ENCODE measurements at places on chromosomes 13 and 19.

DNA sequence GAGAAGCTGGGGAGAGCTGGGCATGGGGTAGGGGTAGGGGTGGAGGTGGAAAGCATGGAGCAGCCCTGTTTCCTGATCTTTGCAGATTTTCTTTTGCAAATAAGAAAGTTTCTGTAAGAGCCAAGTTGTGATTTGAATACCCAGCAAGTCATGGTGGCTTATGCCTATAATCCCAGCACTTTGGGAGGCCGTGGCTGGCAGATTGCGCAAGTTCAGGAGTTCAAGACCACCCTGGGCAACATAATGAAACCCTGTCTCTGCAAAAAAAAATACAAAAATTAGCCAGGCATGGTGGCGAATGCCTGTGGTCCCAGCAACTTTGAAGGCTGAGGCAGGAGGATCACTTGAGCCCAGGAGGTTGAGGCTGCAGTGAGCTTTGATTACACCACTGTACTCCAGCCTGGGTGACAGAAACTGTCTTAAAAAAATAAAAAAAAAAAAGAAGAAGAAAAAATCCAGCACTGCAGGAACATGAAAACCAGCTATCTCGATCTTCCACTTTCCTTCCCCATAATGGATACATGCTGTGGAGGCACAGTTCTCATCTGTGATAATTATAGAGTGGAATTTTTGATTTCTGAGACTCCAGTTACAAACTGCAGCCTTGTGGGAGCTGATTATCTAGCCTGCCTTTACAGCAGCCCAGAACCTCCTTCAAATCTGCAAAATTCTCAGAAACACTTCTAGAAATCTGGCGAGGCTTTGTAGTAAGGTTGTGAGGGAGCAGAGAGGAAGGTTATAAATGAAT, 12.1 kb upstream of the TEX26 start:
- no peak for DNase-seq

DNA sequence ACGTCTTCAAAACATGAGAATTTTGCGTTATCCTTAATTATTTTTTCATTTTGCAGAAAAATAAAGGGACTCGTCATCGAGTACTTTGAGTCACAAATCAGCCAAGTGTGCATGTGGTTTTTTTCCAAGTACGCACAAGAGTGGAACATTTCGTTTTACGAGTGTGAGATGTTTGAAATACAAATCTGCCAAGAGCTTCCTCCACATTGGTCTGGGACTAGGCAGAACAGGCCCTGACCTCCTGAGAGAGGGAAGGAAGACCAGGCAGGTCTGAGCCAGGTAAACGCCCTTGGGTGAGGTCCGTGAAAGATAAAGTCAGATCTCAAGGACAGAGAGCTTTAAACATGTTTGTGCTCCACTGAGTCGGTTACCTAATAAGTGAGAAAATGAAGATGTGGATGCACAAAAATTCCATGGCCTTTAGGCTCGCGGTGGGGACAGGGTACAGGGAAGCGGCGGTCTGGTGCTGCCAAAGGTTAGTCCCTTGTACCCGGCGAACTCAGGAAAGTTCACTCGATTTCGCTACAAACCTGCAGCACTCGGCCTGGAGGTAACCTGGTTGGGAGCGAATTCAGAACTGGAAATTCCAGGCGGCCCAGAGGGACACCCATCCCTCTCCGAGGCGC, 473 bp upstream of the ITM2B start:
- DNase-seq, result peak; percentile 25

GRCh38 chr13:52026246-52026626, 1.7 kb downstream of the UTP14C start:
- no peak for DNase-seq

- no peak for DNase-seq
Measured at GRCh38 chr13:107845911-107846310, 369.4 kb downstream of the LIG4 start.

DNA sequence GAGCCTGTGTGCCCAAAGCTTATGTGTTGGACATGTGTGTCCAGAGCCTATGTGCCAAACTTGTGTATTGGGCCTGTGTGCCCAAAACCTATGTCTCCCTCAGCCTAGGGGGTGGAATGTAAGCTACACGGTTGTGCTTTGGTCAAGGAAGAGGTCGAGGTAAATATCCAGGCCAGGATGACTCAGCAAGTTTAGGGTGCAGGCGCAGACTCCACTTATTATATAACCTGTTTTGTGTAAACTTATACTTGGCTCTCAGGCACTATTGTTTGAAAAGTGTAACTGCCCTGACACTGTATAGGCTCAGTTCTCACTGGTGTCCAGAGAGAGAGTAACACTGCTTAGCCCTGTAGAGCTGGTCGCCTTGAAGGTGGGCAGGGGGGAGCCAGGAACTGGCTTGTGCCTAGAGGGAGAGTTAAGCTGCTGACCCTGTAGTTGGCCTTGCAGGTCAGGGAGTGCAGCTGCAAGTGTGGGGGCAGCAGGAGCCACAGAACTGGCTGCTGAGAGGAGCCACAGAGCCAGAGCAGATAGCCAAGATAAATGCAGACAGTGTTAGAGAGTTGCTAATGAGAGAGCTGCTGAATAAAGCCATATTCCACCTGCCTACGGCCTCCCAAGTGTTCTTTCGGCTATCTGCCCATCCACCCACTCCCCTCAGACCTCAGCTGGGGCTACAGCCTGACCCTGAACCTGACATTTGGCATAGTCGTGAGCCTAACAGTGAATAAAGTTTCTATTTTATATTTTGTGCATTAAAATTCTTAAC, 517.2 kb upstream of the SLITRK1 start:
- no peak for DNase-seq

- no peak for DNase-seq
Measured at GRCh38 chr19:35224681-35225571, 3.6 kb downstream of the FAM187B start.

GRCh38 chr19:39826311-39826945, 7.5 kb downstream of the DYRK1B start:
- DNase-seq, result no peak

DNA sequence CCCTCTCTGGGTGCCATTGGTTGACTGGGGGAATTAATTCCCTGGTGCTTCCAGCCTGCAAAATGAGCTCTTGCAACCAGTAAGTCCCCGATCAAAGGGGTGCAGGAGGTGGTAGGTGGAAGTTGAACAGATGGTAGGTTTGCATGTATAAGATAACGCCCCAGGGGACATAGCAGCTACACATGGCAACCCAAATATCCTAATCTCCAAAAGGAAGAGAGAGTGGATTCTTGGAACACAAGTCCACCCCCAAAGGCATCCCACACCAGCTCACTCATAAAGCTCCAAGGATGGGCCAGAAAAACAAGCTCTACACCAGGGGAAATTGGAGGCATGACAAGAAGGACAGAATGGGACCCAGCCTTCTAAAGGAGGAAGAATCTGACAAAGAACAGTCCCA, 4.8 kb downstream of the CD209 start:
- peak; percentile 85 for DNase-seq

DNA sequence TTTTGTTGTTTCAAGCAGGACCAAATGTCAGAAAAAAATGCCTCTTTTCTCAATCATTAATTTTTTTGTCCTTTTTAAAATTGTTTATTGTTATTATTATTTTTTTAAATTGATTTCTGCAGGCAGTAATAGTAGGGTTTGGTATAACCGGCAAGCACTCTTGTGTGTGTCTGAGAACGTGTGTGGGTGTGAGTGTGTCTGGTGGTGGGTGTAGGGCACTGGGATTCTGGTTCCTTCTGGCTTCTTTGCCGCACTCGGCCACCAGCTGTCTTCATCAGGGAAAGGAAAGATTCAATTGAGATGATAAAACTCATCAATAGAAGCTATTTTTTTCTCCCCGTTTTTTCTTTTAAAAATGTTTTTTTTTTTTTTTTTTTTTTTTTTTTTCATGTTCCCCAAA, 56.4 kb downstream of the IER2 start:
- DNase-seq, result no peak

DNA sequence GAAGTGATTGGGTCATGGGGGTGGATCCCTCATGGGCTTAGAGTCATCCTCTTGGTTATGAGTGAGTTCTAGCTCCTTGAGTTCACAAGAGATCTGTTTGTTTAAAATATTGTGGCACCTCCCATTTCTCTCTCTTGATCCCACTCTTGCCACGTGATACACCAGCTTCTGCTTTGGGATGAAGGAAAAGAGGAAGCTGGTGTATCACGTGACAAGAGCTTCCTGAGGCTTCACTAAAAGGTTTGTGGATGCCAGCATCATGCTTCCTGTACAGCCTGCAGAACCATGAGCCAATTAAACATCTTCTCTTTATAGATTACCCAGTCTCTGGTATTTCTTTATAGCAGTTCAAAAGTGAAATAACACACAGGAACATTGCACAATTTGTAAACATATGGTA, 352.5 kb upstream of the ATXN8OS start:
- no peak for DNase-seq

GRCh38 chr13:110274687-110275086, 32.3 kb downstream of the COL4A1 start:
- no peak for DNase-seq
